ENCODE measurements at places on chromosomes 1 and 21.
A peak's percentile ranks its signal among the peaks of the same experiment; 100 is the strongest.

- DNase-seq: no peak
Measured at GRCh38 chr1:184596950-184597645, 157.6 kb downstream of the EDEM3 start.

- no peak for DNase-seq
Measured at GRCh38 chr21:36202726-36203602, 46.3 kb downstream of the DOP1B start.

GRCh38 chr1:231211005-231211857 lies 29.8 kb upstream of the GNPAT start:
- peak; percentile 4 for DNase-seq

- no peak for DNase-seq
Measured at GRCh38 chr1:58437623-58438022, 108.9 kb downstream of the OMA1 start.

DNA sequence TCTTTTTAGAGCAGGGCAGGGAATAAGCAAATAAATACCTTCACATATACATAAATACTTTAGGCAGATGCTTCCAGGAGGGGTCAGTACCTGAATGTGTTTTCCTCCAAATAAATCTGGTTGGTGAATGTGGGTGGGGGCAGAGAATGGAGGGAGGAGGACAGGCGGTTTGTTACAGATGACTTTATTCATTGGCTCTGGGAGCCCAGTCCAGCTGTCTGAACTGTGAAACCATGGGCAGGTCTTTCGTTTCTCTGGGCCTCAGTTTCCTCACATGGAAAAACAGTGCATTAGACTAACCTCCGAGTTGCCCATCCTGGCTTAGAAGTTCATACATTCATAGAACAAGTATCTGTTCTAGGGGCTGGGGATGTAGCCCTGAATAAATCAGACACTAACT lies 124.6 kb downstream of the IER5 start:
- DNase-seq: no peak

DNA sequence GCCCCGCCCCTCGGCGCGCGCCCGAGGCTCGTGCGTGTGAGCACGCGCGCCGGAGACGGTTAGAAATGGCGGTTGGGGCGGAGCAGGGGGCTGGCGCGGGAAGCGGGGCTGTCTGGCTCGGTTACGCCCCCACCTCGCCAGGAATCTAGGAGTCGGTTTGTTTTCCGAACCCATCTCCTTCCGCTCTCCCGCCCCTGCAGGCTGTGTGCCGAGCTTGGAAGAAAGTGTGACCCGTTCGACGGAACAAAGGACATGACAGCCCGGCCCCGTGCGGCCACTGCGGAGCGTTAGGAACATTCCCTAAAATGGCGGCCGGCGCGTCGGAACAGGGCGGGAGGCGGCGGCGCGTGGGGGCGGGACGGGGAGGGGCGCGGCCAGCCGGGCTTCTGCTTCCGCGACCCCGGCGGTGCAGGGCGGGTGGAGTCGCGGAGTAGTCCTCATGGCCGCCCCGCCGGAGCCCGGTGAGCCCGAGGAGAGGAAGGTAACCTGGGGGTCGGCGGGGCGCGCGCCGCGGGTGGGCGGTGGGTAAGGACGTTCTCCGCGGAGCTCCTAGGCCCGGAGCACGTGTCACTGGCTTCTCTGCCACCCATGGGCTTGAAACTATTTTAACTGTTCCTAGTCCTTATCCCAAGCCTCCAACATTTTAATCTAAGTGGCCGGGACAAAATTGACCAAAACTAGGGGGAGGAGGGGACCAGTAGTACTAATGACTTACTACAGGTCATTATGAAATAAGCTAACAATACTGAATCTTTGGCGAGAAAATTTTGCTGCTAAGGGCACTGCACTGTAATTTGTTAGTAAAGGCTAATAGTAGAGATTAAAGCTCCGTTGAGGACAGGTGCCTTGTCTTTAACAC lies at the start of gene COX20:
Gene COX20, plus strand, starts transcription at position 383 of the 859 bp plus-strand sequence. Its CDS starts 57 bp downstream, at position 440.
- peak; percentile 38 for DNase-seq

DNA sequence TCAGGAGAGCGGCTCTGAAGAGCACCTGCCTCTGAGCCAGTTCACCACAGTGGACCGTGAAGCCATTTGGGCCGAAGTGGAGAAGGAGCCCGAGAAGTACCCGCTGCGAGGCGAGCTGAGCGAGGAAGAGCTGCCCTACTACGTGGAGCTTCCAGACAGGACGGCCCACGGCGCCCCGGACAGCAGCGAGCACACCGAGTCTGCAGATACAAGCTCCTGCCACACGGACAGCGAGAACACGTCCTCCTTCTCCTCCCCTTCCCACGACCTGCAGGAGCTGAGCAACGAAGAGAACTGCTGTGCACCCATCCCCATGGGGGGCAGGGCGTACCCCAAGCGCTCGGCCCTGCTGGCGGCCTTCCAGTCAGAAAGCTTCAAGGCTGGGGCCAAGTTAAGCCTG lies 74.9 kb upstream of the MORC3 start:
- no peak for DNase-seq

GRCh38 chr21:42423197-42423675 lies 19.5 kb downstream of the UBASH3A start:
- DNase-seq: no peak

- no peak for DNase-seq
Measured at GRCh38 chr1:160194737-160195059, 4.3 kb downstream of the CASQ1 start.

GRCh38 chr1:32334274-32334861 lies 1.7 kb downstream of the MARCKSL1 start:
- DNase-seq: no peak

DNA sequence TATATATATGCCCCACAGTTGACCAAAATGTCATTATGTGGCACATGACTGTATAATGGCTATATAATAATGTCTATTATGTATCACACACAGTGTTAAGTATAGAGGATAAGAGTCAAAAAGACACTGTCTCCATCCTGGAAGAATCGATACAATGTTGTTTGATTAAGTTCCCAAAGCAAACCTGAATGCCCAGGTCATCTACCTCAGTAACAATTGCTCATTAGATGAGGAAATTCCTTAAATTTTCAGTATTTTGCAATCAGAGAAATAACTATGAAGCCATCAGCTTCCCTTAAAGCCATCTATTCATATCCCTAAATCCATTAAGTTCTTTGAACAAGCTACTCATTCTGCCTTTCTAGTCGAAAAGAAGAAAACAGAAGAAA lies 10.0 kb downstream of the FOXJ3 start:
- DNase-seq: no peak

DNA sequence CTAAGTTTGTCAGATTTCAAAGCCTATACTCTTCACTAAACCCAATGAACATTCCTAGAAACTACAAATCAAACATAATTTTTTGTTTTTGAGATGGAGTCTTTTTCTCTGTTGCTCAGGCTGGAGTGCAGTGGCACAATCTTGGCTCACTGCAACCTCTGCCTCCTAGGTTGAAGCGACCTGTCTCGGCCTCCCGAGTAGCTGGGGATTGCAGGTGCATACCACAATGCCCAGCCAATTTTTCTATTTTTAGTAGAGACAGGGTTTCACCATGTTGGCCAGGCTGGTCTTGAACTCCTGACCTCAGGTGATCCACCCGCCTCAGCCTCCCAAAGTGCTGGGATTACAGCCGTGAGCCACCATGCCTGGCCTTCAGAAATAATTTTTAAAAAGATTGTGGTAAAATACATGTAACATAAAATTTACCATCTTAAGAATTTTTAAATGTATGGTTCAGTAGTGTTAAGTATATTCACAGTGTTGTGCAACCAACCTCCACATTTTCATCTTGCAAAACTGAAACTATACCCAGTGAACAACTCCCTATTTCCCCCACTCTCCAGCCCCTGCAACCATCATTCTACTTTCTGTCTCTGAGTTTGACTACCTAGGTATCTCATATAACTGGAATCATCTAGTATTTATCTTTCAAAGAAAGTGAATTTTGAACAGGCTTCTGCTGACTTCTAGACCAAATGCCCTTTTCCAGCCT lies 2.7 kb upstream of the CFAP141 start:
- no peak for DNase-seq

GRCh38 chr1:79042539-79042938 lies 36.0 kb upstream of the ADGRL4 start:
- no peak for DNase-seq

- DNase-seq: no peak
Measured at GRCh38 chr1:91724231-91724630, 161.7 kb downstream of the TGFBR3 start.

DNA sequence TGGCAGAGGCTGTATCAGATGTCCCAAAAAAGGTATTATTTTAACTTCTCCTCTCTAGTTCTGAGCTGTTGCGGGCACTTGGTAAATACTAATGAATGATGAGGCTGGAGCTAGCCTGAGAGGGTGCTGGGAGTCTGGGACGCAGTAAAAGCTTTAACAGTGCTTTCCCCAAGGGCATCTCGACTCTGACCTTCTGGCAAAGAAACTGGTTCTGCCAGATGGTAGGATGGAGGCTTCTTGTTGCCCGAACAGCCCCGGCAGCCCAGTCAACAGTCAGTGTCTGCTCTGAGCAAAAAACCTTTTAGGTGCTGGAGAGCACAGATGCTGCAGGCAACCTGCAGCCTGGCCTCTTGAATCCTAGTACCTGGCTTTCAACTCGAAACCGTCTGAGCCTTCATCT lies 2.5 kb upstream of the PNRC2 start:
- DNase-seq: no peak

GRCh38 chr1:245168906-245169305 lies 14.1 kb downstream of the KIF26B start:
- DNase-seq: no peak

DNA sequence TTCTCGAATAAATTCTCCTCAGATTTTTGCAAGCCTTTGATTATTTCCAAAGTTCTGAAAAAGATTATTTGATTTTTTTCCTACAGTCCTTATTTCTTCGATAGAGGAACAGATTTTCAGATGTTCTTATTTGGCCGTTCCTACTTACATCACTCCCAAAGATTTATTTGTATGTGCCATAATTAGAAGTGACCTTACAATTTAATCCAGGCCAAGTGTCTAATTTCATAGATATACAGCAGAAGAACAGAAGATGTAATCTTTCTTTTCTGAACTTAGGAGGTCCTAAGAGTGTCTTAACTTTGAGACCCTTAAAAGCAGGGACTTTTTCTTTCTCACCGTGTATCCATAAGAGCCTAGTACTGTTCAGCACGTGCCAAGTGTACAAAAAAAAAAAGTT lies 46.3 kb downstream of the MAP10 start:
- DNase-seq: no peak

- DNase-seq: no peak
Measured at GRCh38 chr1:182507685-182508084, 57.7 kb downstream of the RGSL1 start.

GRCh38 chr1:65471861-65472332 lies 51.4 kb downstream of the LEPR start:
- no peak for DNase-seq

- peak; percentile 65 for DNase-seq
Measured at GRCh38 chr1:94974241-94974640, 47.3 kb upstream of the CNN3 start.

GRCh38 chr1:23628951-23629387 lies 62.6 kb upstream of the RPL11 start:
- DNase-seq: no peak

DNA sequence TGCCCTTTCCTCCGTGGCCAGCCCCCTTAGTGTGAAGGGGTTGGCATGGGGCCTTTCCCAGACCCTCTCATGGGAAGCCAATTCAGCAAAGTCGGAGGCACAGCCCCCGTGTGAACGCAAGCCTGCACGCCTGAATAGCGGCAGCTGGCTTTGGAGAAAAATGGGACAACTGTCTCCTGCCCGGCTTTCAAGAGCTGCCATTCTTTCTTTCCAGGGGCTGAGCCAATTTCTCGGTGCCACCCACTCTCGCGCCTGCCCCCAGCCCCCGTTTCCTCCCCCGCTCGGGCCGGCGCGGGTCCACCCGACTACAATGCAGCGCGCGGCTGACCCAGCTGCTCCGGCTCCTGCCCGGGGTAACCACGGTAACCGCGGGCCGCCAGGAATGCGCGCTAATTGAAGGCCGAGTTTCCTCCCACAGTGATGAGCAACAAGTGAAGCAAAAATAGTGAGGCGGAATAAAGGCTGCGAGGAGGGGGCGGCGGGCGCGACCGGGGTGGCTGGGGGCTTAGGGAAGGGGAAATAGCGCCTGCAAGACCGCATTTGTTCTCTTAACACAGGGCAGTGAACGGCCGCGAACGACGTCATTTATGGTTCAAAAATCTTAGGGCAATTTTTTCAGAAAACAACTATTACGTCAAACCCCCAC lies 27.8 kb downstream of the ILDR2 start:
- no peak for DNase-seq

- DNase-seq: no peak
Measured at GRCh38 chr1:45848714-45849113, 45.3 kb downstream of the MAST2 start.

GRCh38 chr1:247411621-247412327 lies 4.2 kb upstream of the NLRP3 start:
- DNase-seq: no peak

- no peak for DNase-seq
Measured at GRCh38 chr1:245180496-245181157, 25.8 kb downstream of the KIF26B start.

DNA sequence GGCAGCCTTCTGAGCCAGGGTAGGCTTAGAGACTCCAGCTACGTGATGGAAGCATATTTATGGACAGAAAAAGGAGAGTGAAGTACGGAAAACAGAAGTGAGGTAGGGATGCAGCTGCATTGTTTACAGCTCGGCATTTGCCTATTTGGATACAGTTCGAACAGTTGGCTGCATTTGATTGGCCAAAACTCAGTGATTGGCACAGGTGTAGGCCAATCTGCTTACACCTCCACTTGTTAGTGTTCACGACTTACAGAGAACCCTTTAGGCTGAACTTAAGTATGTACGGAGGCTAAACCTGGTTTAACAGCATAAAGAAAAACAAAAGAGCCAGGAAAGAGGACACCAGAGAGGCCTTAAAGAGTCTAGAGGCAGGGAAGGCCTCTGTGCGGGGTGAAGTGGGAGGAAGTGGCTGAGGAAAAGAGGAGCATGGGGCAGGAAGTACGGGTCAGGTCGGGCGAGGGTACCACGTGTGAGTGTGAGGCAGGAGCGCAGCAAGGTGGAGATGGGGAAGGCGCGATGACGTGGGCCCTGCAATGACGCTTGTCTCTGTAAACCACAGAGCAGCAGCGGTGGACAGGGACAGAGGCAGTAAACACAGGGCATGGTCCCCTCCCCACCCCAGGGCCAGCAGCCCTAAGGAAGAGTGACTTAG lies 32.0 kb downstream of the RSPH1 start:
- no peak for DNase-seq

GRCh38 chr1:6592441-6592840 lies 10.2 kb downstream of the KLHL21 start:
- no peak for DNase-seq

GRCh38 chr1:212651521-212651920 lies 43.0 kb downstream of the ATF3 start:
- DNase-seq: no peak
